ENCODE measurements at places on chromosomes 16 and 17. TPM values are rescaled to one million over a fixed set of nuclear protein-coding genes. Genes with fewer than 3 reads are reported as not detected.

KCNJ12 gene
- 0.51 TPM for total RNA-seq

SEPTIN12 gene
- not detected for total RNA-seq

RMI2 gene
- 11.1 TPM for total RNA-seq

ZSCAN10 gene
- not detected for total RNA-seq

TEKT5 gene
- total RNA-seq, result not detected

CCL1 gene
- total RNA-seq, result not detected

TSPOAP1 gene
- not detected for total RNA-seq

KRTAP9-2 gene
- total RNA-seq, result not detected

AP1G1 gene
- total RNA-seq, result 85.3 TPM

PYDC1 gene
- not detected for total RNA-seq

CDH1 gene
- total RNA-seq, result not detected

FOXF1 gene
- 1.1 TPM for total RNA-seq
